ENCODE measurements at places on chromosomes 2 and 18.
A peak's percentile ranks its signal among the peaks of the same experiment; 100 is the strongest.

DNA sequence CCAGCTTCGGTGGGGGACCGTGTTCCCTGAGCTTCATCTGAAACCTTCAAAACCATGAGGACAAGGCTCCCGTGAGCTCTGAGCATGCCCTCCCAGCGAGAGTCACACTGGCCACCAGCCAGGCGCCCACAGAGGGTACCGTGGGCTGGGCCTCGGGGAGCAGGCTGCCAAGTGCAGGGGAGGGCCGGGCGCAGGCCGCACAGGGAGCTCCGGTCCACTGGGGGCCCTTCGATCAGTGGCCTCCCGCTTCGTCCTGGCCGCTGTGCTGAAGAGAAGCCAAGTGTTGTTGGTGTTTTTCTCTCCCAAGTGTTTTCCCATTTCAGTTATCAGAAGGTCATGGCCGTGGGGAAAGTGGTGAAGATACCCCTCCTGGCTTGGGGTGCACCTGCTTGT, 144.4 kb downstream of the PTGR3 start:
- DNase-seq: no peak

DNA sequence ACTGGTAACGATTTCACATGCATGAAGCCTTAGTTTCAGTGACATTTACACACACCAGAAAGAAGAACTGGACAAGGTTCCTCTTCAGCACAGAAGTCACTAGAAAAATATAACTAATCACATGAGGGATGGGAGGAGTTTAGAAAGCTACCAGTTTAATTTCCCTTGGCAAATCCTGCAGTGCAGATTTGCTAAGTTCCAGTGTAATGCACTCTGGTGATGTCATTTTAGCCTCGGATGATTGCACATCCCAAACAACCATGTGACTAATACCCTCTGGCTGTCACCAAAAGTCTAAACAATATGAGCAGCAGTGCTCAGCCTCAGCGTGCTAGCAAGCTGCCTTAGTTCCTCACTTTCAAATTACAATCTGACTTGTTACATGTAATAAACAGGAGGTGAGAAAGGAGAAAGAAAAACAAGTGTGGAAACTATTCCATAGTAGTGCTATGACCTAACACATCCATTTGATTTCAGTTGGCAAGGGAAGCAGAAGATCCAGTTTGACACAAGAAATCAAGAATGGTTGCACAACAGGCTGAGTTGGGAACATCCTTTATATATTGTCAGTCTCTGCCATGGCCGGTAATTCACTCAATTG, 35.3 kb upstream of the PPP1CB start:
- DNase-seq: peak; percentile 5

- DNase-seq: no peak
Observed at GRCh38 chr2:145431181-145431951, 911.4 kb upstream of the ZEB2 start.

DNA sequence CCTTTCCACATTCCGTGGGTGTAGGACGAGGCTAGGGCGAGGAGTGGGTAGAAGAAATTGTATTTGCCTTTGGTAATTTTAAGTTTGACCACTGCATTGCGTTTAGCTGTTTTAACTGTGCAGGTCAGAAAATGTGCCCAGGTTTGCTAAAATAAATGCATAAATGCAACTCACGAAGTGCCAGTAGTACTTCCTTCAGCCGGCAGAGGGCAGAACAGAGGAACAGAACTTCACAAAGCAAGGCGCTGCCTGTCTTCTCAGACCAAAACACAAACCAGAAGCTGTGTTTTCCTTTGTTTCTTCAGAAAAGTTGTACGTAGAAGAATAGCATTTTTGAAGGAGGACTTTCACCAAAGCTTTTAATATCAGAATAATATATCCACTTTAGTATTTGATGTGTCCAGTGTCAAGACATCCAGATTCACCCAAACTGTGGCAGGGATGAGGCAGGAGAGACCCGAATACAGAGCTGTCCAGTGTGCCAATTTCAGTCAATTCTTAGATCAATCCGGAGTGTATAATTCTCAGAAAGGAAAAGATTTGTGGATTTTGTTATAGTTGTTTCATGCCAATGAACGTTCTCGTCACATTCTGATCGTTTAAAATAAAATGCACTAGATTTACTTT, 348.6 kb downstream of the DLGAP1 start:
- peak; percentile 80 for DNase-seq

GRCh38 chr18:62790871-62791772, 75.8 kb downstream of the PHLPP1 start:
- no peak for DNase-seq

- no peak for DNase-seq
Observed at GRCh38 chr2:153715218-153715850, 156.4 kb upstream of the GALNT13 start.

GRCh38 chr18:3578621-3579020, 128.6 kb downstream of the TGIF1 start:
- DNase-seq: no peak

- no peak for DNase-seq
Observed at GRCh38 chr2:12105180-12105579, 358.7 kb downstream of the LPIN1 start.

DNA sequence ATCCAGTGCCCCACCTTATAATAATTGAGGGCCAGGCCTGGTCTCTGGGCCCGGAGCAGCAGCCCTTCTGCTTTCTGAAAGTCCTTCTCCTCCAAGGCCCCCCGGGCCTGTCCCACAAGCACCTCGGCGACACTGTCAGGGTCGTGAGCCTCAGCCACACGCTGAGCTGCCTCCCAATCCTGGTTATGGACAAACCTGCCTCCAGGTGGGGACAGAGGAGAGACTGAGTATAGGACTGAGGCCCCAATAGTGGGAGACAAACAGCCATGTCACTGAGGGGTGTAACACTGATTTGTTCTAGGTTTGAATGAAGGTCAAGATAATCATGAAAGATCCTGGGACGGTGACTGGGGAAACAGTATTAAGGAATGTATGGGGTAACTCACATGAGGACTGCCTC, 11.8 kb downstream of the KRTCAP3 start:
- DNase-seq: no peak

GRCh38 chr18:78782951-78783563, 196.6 kb upstream of the SALL3 start:
- no peak for DNase-seq

GRCh38 chr2:31223026-31223425, 5.7 kb upstream of the CAPN14 start:
- no peak for DNase-seq

DNA sequence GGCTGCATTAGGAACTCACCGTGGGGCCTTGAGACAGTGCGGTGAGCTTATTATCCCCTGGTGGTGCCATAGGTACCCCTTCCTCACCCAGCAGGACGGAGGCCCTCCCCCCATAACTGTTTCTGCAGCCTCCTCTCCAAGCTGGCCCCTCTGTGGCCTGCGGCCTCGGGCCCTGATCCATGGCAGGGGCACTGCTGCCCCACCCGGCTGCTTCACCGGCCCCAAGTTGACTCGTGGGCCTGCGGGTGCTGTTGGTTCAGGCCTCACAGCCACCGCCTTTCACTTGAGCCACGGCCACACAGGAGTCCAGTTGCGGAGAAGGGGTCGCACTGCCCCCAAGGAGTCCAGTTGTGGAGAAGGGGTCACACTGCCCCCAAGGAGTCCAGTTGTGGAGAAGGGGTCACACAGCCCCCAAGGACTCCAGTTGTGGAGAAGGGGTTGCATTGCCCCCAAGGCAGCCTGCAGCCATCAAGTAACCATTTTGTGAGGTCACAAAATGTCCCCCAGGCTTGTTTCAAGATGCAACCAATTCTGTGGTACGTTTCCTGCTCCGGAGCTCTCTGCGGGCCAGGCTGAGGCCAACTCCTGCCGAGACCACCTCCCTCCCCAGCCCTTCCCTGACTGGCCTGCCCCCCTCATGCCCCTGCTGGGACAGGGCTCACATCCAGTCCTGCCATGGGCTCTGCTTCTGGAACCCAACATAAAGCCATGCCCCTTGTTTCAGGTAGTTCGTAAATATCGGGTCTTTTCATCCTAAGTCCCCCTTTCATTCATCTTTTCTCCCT, 4.6 kb downstream of the LRRFIP1 start:
- no peak for DNase-seq

- DNase-seq: no peak
Observed at GRCh38 chr2:150528861-150529801, 41.7 kb upstream of the RND3 start.

DNA sequence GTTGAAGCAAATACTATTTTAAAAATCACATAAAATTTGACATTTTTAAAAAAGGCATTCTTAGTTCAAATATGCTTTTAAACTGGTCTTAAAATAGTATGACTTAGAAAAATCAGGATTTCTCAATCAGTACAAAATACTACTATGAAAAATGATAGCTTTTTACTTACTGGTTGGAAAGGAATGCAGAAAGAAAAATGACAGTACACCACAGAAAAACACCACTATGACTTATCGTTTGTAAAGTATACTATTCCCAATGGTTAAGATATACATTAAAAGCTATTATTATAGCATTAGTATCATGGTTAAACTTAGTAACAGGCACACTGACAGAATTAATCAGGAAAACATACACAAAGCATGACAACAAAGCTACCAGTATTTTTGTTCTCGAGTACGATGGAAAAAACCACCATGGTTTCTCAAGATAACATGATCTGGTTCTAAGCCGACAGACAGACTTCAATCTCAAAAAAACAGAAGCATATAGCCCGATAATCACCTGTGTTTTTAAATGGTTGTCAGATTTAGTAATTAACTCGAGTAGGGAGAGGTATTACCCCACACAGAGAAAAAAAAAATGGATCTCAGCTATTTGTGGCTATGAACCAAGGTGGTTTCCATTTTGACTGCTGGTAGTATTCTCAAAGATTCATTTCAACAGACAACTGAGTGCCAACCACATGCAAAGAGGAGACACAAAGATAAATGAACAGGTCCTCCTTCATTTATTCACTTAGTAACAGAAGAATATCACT, 39.1 kb downstream of the CUL3 start:
- no peak for DNase-seq

DNA sequence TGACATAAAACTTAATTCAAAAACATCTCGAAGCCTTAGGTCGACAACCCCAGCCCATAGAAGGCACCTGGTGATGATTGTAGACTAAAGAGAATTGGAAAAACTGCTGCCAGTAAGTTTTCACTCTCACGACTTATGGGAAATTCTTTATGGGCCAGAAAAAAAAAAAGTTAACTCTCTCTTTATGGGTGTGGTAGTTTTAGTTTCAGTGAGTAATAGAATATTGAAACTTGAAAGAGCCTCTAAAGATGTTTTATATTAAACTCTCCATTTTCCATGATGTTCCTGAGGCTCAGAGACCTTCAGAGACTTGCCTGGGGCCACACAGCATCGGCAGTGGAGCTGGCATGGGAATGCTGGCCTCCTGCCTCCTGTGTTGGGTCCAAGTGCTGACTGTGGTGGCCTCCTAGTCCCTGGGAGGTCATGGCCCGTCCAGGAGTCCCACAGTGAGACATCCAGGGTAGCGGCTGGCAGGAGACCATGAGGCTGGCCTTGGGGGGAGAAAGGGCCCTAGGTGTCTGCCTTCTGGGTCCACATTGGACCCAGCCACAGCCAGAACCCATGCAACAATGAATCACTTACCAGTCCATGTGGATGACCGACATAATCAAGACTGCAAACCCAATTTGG, 158.9 kb downstream of the SEPTIN10 start:
- DNase-seq: no peak

DNA sequence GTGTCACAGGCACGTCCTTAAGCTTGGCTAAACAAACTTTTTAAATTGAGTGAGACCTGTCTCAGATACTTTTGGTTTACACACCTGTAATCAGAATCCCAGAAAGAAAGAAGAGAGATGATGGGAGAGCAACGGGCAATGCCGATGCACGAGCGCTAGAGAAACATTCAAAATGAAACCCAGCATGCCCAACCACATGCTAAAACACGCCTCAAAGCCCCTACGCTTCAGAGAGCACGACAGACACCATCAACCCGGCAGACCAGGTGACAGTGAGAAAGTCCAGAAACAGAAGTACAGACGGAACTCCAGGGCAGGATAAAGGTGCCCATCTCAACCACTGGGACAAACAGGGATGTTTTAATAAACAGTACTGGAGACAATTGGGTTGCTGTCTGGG, 85.5 kb downstream of the HDAC4 start:
- no peak for DNase-seq

GRCh38 chr2:55232863-55233657, 572 bp downstream of the RPS27A start:
- peak; percentile 55 for DNase-seq

GRCh38 chr2:165197346-165197745, 6.5 kb downstream of the SCN3A start:
- no peak for DNase-seq

DNA sequence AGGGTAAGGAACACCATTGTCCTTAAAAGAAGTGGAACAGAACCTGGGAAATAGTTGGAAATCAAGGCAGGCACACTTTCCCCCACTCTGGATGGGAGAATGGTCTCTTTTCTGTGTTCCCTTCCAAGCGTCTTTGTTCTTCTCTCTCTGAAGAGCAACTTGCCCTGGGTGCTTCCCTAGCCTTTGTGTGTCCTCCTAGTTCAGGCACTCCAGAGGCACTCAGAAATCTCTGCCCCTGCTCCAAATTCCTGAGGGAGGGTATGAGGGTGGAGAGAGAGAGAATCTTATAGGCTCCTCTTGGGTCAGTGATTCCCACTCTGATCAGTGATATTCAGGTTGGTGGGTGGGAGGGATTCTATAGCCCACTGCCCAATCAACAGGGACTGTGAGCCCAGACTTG, 8.8 kb upstream of the SIX2 start:
- no peak for DNase-seq

GRCh38 chr18:52537261-52537660, 197.3 kb downstream of the DCC start:
- DNase-seq: no peak

- no peak for DNase-seq
Observed at GRCh38 chr2:97663626-97663961, 250 bp downstream of the ACTR1B start.

DNA sequence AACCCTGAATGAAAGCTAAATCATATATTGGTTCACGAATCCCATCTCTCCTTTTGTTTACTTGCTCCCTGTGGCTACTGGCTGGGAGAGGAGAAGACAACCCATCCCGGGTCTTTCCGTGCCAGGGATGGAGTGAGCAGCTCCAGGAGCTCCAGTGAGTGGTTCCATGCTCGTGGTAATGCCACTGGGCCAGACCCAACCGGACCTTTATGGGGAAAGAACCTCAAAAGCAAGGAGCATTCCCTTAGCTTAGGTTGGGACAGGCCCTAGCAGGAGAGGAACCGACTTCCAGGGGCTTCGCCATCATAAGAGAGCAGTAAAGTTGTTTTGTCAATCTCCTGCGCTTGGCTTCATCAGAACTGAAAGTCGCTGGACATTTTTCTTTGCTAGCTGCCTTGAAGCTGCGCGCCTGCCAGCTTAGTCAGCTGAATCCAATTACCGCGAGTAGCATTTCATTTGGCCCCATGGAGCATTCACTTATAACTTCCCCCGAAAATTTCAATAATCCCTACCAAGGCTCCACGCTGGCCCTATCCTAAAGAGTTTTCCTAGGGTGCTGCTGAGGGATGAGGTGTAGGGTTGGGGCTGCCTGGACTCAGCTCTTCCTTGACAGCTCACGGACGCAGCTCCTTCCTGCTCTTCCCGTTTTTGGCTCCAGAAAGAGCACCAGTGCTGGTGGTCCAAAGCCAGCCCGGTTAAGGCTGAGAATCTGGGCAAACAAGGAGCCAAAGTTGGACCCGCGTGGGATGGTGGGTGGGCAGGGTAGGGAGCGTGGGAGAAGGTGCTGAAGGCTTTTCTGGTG, 4.9 kb downstream of the HOXD3 start:
- no peak for DNase-seq

Data from activated CD8-positive, alpha-beta T cell treated with anti-CD3 and anti-CD28 coated beads for 36 hours (primary cell).